HCT116 (cell line): ENCODE measurements at places on chromosomes 1 and 21. TPM values are rescaled to one million over a fixed set of nuclear protein-coding genes. Genes with fewer than 3 reads are reported as not detected.

- no peaks in the 10 kb centered on the region for H3K36me3 ChIP-seq
- no peak overlapping the region for H3K4me3 ChIP-seq
Measured at GRCh38 chr1:116194568-116194967, 83.4 kb downstream of the MAB21L3 start.

DNA sequence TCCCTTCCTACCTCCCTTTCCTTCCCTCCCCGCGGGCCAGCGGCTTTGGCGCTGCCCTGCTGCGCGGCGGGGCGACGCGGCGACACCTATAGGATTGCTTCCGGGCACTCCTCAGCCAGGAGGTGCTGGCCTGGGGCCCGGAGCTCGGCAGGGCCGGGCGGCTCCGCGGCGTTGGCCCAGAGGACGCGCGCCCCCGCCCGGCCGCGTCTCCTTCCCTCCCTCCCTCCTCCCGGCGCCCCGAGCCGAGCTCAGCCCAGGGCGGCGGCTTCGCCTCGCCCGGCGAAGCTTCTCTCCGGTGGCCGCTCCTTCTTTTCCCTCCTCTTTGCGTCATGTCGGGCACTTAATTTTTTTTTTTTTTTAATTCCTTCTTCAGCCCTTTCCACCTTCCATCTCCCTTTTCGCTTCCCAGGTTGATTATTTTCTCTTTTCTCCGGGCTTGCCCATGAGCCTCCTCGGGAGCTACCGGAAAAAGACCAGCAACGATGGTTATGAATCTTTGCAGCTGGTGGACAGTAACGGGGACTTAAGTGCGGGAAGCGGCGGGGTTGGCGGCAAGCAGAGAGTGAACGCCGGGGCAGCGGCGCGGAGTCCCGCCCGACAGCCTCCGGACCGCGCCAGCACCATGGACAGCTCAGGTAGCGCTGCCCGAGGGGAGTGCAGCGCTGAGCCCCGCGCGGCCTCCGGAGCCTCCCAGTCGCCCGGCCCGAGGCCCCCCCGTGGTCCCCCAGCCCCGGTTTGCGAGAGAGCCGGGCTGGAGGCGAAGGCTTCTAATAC, at the start of gene DNAJC6:
Gene DNAJC6 (plus strand): TSS at position 240 of the 774 bp plus-strand sequence. CDS start 203 bp downstream, at position 443.
- peaks cover 13% of the 10 kb centered on the region; the same call in 1 of the 2 replicates for H3K4me1 ChIP-seq
- no peak for DNase-seq
- H3K36me3 ChIP-seq = no peaks in the 10 kb centered on the region

GRCh38 chr1:21763694-21764419, 19.1 kb downstream of the USP48 start:
- no peaks in the 10 kb centered on the region for H3K36me3 ChIP-seq
- no peak overlapping the region for H3K27ac ChIP-seq
- peaks cover 22% of the 10 kb centered on the region for H3K4me1 ChIP-seq
- no peak for DNase-seq
- no peaks in the 10 kb centered on the region for H3K27me3 ChIP-seq

The HHIPL2 gene
- 0.27 TPM for total RNA-seq

The MROH7 gene
- 1.1 TPM for total RNA-seq

The TDRD10 gene
- total RNA-seq = not detected

The CSTB gene
- total RNA-seq = 57.5 TPM

DNA sequence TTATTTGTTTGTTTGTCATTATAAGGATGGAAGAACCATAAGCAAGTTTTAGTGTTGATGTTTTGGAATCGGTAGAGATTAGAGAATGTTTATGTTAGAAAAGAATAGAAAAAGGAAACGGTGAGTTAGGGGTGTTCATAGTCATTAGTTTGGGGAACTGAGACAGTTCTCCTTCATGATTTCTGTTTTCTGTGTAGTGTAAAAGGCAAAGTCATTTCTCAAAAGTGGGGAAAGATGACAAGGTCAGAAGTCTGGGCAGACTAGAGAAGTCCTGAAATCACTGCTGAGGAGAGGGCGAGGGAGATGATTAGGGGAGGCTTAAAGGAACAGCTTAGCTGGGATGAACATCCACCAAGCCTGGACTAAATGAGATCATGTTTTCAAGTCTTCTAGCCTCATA, 498.9 kb downstream of the TTLL7 start:
- DNase-seq = no peak
- H3K4me1 ChIP-seq = no peaks in the 10 kb centered on the region
- no peaks in the 10 kb centered on the region for H3K36me3 ChIP-seq
- no peak overlapping the region for H3K27ac ChIP-seq
- H3K27me3 ChIP-seq = no peaks in the 10 kb centered on the region

The LDLRAD1 gene
- total RNA-seq = 0.30 TPM

The SPRR5 gene
- not detected for total RNA-seq

DNA sequence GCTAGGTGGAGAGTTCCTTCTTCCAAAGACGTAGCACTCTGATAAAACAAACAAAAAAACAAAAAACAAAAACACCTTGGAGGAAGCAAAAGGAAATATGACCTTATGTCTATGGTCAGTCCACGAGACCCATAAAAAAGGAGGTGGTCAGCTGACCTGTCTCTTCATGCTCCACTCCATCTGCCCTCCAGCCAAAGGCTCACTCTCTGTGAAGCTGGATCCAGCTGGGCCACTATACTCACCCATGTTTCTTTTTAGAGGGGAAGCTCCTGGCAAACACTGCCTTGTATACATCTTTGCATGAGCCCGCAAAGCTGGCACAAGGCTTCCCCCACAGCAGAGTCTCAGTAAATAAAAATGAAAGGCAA, 126.1 kb upstream of the CACHD1 start:
- no peak for DNase-seq
- no peaks in the 10 kb centered on the region for H3K27me3 ChIP-seq
- peaks cover 36% of the 10 kb centered on the region for H3K4me1 ChIP-seq
- H3K4me3 ChIP-seq = peak overlapping the region; percentile 24
